ENCODE measurements at places on chromosomes 5 and 9.
A peak's percentile ranks its signal among the peaks of the same experiment; 100 is the strongest.

DNA sequence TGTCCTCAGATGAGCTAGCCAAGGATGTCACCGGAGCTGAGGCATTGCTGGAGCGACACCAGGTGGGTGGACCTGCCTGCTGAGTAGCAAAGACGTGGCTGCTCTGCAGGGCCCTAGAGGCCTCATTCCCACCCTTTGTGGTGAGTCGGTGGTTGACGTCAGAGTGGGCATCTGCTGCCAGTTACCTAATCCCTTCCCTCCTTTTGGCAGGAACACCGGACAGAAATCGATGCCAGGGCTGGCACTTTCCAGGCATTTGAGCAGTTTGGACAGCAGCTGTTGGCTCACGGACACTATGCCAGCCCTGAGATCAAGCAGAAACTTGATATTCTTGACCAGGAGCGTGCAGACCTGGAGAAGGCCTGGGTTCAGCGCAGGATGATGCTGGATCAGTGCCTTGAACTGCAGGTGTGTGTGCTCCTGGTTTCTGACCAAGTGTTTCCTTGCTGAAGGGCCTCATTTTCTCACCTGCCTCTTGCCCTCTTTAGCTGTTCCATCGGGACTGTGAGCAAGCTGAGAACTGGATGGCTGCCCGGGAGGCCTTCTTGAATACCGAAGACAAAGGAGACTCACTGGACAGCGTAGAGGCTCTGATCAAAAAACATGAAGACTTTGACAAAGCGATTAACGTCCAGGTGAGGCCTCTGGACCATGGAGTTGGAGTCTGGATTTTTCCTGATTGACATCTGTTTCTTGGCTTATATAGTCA is 48.9 kb downstream of the DYNC2I2 start:
- DNase-seq, result peak; percentile 70

DNA sequence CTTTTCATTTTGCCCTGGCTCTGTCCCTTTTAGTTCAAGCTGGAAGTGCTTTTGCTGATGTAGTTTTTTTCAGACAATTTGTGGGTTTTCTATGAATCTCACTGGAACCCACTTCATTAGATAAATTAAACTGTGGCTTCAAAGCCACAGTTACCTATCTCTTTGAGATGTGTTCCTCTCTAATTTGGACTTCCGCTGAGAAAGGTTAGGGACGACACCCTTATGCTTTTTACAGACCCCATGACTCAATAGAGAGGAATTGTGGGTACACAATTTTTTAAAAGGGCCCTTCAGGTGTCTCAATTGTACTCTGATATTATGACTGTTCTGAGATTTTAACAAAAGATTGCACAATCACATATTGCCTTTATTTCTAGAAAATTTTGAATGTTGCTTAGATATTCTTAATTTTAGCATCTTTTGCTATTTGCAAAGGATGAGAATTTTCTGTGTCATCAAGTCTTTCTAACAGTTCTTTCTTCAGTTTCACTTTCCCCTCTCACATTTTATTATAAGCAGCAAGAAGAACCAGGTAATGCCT is 110.6 kb downstream of the GADD45G start:
- DNase-seq, result no peak

- no peak for DNase-seq
Observed at GRCh38 chr5:106574820-106575219, 1095.9 kb downstream of the EFNA5 start.

DNA sequence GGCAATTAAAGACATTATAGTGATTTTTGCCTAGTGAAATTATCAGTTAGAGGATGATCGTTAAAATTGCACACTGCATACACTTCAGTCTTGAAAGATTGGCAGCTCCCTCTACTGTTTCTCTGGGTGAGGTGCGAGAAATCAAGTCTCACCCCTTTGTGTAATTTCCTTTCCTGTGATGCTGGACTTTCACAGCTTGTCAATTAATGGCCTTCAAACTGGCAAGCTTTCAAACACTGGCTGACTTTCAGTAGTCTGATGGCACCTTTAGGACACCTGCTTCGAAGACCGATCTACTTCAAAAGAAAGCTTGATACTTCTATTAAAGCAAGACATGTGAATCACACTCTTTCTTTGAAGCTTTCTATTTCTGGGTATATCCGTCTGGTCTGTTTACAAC is 706.7 kb upstream of the PTPRD start:
- DNase-seq, result no peak

DNA sequence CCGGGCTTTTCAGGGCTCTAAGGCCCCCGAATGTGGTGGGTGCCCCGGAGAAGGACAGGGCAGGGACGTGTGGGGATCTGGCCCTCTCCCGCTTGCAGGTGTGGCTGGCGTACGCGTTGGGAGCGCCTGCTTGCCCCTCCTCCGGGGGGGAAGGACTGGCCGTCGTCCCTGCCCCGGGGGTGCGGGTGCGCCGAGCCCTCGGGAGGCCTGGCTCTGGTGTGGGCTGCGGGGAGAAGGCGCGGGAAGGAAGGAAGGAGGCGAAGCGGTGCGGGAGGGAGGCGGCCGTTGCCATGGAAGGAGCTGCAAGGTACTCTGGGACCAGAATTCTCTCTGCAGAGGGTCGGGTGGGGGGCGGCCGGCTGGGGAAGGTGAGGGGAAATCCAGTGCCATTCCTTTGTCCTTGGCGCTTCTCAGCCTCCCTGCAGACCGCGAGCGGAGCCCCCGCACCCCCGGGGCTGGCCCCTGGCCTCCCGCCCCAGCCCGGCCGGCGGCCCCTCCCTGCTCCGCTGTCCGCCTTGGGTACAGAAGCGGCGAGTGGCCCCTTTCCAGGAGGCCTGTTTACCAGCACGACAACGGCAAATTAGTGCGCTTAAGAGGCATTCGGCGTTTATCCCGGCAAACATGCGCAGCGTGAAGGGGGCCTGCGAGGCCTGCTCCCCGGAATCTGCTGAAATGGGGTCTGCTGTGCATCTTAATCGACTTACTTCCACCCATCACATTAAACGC is 67.1 kb upstream of the UNC5A start:
- DNase-seq, result no peak

Data from breast epithelium (tissue), 4 donors.